ENCODE measurements at places on chromosomes 1 and 21.

GRCh38 chr1:40764981-40765380, 18.6 kb upstream of the KCNQ4 start:
- no peak for DNase-seq

DNA sequence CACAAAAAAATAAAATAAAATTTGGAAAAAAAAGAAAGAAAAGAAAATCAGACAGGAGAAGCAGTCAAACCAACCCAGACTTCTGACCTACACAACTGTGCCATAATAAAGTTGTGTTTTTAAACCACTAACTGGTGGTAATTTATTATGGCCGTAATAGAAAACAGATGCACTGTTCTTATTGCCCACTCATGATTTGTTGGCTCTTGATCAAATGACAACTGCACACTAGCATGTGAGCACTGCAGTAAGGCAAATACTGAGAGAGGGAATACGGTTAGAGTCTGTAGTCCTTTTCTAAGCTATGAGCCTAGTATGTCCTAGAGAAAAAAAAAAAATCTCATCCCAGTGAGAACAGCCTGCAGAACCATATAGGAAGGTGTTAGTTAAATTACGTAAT, 61.2 kb upstream of the TNR start:
- no peak for DNase-seq

DNA sequence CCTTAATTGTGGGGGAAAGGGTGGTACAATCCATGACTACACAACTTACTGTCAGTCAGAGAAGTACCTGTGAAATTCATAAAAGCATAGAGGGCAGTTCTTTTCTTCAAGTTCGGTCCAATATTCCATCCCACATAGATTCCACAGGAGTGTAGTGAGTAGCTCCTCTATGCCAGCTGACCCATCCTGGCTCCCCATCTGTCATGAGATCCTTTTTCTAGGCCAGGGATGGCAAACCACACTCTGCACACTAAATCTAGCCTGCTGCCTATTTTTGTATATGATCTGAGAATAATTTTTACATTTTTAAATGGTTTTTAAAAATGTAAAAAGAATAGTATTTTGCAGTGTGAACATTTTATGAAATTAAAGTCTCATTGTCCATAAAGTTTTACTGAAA, 107.0 kb upstream of the TSPAN2 start:
- no peak for DNase-seq

DNA sequence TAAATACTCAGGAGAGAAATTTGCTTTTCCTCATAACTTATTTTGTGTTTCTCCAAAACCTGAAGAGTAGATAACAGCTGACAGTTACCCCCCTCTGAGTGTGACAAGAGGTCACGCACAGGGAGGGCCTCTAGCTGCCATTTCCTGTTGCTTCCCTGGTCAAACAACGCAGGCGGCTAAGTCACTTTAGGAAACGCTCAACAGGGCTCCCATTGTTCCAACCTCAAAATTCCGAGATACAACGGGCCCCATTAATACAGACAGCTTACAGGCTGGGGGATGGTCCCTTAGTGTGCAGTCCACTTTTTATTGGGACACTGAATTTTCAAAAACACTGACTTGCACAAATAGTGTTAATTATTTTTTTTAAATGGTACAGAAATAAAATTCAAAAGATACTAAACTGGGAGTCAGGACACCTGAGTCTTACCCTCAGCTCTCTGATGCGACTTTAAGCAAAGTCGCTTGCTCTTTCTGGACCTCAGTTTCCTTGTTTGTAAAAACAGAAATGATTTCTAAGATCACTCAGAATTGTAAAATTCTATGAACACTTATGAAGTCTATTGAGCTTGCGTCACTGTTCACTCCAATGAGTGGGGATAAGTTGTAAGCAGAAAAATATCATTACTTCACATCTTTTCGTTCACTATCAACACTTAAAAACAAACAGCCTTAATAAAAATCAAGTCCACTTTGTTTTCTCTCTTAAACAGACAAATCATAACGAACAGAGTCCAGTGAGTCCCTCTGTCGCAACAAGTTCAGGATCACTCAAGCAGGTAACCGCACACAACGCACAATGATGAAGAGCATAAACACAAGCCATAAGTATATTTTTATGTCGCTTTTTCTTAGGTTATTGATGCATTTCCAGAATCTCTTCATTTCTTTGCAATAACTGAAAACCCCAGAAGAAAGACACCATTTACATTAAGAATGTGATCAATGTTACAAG, 13.5 kb downstream of the LZIC start:
- DNase-seq = no peak

- no peak for DNase-seq
Observed at GRCh38 chr1:28421744-28422143, 52.2 kb downstream of the PHACTR4 start.

GRCh38 chr1:162973381-162973795, 95.8 kb upstream of the RGS4 start:
- no peak for DNase-seq

DNA sequence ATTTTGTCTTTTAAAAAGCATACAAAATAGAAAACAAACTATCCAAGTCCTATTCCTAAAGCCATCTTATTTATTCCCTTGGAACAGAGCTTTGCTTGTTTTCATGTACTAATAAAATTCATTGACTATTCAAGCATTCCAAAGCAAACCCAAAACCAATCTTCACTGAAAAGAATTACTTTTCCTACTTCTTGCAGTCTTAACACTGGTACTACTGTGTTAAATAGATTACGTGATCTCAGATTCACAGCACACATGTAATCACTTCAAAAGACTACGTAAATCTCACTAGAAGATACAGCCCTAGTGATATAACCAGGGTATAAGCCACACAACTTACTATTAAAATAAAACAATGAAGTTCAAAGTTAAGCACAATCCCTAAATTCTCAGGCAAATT, 39.0 kb downstream of the ZZZ3 start:
- no peak for DNase-seq

GRCh38 chr1:198809247-198809646, 170.4 kb downstream of the PTPRC start:
- DNase-seq = no peak

DNA sequence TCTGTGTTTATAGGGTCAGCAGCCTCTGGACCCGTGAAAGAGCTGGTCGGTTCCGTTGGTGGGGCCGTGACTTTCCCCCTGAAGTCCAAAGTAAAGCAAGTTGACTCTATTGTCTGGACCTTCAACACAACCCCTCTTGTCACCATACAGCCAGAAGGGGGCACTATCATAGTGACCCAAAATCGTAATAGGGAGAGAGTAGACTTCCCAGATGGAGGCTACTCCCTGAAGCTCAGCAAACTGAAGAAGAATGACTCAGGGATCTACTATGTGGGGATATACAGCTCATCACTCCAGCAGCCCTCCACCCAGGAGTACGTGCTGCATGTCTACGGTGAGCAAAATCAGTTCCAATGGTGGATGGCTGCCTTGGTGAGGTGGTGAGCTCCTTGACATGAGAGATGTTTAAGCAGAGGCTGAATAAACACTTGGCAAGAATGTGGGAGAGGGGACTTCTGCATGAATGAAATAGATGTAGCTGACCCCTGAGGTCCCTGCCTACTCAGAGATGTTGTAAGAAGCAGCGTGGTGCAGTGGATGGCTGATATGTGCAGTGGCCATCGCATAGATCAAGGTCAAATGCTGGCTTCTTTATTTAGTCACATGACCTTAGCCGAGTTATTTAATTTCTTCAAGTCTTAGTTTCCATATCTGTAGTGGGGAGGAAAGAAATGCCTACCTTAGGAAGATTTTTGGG, 9.3 kb downstream of the SLAMF7 start:
- no peak for DNase-seq

- DNase-seq = peak; percentile 51
Observed at GRCh38 chr1:204127597-204128242, 24.1 kb downstream of the ETNK2 start.

GRCh38 chr1:63487336-63488065, 35.5 kb downstream of the ITGB3BP start:
- no peak for DNase-seq

- peak; percentile 65 for DNase-seq
Observed at GRCh38 chr1:223707256-223708000, 4.9 kb upstream of the CAPN2 start.

GRCh38 chr1:22431965-22432364, 19.7 kb upstream of the ZBTB40 start:
- no peak for DNase-seq

DNA sequence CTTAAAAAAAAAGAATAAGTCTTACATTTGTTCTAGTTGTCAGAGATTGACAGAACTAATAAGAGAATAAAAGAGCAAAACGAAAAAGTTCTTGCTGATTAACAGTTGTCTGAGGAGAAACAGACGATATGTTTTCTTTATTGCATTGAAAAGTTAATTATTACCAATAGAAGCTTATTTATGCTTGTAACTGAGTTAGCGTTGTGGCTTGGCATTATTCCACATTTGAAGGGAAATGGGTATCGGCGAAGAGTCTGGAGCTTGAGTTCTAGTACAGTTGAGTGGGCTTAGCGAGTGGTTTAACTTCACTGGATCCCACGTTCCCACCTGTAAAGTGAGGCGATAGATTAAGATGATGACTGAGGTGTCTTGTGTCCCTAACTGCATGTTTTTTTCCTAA, 109.0 kb downstream of the SDCCAG8 start:
- DNase-seq = no peak

- DNase-seq = no peak
Observed at GRCh38 chr1:33317354-33317753, 3.5 kb downstream of the A3GALT2 start.

DNA sequence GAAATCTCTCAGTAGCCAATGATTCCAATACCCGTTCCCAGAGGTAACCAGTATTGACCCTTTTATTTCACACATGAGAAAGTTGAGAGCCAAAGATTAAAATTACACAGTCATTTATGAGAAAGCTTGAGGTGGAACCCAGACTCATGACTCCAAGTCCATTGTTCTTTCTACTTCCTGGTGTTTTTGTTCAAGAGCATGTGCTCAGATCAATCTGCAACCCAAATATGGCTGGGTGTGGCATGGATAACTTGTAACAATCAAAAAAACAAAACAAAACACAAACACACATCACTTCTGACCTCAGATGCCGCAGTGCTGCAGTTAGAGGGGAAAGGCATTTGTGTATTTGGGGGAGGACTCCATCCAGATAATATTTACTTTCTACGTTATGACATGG, 18.7 kb upstream of the ABCD3 start:
- no peak for DNase-seq

DNA sequence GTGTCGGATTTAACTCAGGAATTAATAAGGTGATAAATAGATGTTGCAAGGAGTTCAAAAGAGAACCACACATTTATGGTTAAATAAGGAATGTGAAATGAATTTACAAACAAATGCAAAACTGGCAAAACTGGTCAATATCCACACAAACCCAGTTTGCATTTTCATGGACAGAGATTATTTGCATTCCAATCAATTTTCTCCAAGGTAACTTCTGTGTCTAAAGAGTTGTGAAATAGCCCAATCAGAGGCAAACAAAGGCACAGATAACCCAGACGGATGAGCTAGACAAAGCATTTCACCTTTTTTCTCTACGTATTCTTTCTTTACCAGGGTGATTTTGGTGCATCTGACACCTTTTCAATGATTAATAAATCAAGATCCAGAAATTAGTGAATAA, 63.9 kb downstream of the MAP3K7CL start:
- DNase-seq = no peak

- no peak for DNase-seq
Observed at GRCh38 chr1:94248956-94249688, 11.7 kb upstream of the ARHGAP29 start.

GRCh38 chr1:202821467-202821866, 10.7 kb downstream of the PCAT6 start:
- no peak for DNase-seq

GRCh38 chr1:68112835-68113243, 62.4 kb upstream of the DIRAS3 start:
- peak; percentile 53 for DNase-seq

DNA sequence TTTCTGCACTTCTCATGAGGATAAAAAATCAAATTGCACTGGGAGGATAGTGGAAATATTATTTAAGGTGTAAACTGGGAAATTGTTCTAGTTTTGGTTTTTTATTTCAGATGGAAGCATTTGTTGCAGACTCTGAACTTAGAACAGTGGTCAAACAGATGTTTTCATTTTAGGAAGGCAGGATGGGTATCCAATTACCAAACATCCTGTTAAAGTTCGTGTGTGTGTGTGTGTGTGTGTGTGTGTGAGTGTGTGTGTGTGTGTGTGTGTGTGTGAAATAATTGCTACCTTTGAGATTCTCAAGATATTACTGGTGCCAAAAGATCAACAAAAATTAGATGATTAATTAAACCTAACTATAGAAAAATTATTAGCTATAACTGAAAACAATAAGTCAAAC, 24.3 kb upstream of the DUSP10 start:
- DNase-seq = no peak

DNA sequence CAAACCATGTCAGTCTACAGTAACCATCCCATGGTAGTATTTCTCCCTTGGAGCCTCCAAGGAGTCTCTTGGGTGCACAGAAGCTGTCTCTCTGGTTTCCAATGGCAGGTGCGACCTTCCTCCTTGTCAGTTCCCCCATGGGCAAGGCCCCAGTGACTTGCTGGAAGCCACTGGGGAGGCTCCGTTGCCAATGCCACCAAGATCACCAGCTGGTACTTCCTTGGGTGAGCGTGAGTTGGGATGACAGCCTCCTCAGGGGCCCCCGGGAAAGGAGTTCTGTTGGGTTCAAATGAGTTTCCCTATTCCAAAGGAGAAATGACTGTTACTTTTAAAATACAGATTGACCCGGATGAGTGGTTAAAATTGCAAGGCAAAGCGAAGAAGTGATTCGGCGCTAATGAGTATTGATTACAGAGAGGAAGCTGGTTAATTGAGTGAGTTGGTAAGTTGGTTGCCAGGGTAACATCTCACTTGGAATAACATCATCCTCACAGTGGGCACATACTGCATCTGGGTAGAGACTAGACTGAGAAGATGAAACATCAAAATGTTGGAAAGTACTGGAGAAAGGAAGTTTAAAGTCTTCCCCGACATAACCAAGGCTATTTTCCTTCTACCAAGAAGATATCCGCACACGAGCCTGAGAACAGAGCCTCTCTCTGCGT, 53.0 kb upstream of the LAPTM5 start:
- DNase-seq = no peak

DNA sequence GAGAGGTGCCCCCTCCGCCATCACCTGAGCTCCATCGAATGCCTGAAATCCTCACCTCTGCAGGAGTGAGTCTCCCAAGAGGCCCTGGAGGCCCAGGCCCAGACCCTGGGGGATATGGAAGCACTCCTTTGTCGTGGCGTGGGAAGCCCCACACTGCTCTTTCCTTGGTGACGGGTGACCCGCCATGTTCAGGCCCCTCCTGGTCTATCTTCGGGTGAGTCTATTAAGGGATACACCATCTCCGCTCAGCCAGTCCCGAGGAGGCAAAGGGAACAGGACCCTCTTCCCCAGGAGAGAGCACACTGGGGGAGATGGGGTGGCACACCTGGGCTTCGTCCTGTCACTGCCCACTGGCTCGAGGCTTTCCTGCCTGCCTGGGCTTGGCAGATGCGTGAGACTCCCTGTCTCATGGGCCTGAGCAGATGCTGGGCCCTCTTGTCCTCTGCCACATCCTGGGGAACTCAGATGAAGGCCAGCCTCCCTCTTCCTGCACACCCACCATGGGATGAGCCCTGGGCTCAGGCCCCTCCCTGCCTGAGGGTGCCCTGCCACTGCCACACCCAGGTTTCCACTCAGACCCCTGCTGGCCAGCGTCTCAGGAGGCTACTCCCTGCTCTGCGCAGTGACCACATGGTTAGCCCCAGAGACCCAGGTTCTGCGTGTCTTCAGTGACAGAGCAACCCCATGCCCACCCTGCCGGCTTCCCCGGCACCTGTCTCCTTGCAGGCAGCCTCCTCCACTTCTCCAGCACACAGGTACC, 3.8 kb upstream of the NPHP4 start:
- no peak for DNase-seq

Data from femur (tissue), 1 donor.